ENCODE measurements at places on chromosomes 13 and 19.
A peak's percentile ranks its signal among the peaks of the same experiment; 100 is the strongest.

DNA sequence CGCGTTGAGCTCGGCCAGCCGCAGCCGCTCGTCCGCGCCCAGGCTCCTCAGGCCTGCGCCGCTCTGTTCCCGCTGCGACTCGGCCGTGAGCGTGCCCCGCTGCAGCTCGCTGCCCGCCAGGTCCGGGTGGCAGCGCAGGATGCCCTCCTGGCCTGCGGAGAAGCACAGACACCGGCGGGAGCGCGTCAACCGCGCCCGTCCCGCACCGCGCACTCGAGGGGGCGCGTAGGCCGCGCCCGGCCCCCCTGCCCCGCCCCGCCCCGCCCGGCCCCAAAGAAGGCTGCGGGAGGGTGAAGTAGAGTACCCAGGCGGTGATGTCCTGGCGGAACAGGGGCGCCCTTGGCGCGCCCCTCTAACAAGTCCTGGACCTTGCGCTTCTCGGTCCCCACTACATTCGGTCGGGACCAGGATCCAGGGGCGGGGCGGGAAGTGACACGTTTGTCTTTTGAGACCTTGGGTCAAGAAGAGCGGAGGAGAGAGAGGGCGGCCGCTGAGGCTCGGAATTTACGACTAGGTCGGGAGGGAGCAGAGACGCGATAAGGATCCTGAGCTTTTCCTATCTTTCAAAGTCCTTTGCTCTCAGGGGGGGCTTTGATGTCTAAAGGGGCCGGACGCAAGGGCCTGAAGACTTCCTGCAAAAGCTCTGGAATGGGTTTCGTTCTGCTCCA lies 9.3 kb upstream of the CDX2 start:
- no peak for DNase-seq

GRCh38 chr19:57382806-57383488 lies 6.7 kb upstream of the ZNF548 start:
- DNase-seq, result no peak

DNA sequence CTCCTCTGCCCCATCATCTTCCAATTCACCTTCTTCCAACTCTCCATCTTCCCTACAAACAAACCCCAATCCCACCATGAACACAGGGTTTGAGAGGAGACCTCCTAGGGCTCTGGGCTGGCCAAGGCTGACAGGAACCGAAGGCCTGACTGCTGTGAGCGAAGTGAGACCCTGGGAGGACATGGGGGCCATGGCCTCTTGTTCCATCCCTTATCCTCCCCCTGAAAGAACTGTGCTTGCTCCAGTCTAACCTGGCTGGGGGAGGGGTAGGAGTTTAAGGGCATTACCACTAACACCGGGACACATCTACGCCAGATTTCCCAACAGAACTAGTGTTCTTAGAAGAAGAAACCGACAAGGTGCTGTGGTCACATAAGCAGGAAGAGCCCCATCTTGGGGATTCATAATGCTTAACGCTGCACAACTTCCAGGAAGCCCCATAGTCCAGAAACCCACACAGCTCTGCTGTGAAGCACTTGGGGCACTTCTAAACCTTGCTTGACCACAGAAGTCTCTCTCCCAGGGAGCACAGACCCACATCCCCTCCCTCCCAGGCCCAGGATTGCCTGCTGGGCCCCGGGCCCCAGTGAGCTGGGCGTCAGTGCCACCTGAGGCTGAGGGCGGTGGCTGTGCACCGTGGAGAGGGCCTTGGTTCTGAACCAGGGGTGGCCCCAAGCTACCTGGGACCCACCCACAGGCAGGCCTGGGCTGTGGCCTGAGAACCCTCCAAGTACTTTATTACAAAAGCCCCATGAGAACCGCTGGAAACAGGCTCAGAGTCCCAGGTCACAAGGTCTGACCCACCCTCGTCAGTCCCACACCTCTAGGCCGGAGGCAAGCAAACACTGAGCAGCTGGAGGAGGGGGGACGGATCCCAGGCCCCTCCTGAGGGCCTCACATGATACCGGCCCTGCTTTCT lies 18.8 kb downstream of the ZC3H4 start:
- no peak for DNase-seq

GRCh38 chr13:39538816-39539790 lies 63.9 kb downstream of the LHFPL6 start:
- DNase-seq, result peak; percentile 48

- DNase-seq, result no peak
Observed at GRCh38 chr19:30074096-30074495, 132.1 kb downstream of the URI1 start.

GRCh38 chr13:38686577-38687245 lies at the start of gene FREM2:
Gene FREM2 (plus strand): TSS chr13:38687077. CDS start chr13:38687345, 268 bp downstream.
- DNase-seq, result no peak

GRCh38 chr13:109869312-109870237 lies 83.2 kb upstream of the IRS2 start:
- DNase-seq, result peak; percentile 52

DNA sequence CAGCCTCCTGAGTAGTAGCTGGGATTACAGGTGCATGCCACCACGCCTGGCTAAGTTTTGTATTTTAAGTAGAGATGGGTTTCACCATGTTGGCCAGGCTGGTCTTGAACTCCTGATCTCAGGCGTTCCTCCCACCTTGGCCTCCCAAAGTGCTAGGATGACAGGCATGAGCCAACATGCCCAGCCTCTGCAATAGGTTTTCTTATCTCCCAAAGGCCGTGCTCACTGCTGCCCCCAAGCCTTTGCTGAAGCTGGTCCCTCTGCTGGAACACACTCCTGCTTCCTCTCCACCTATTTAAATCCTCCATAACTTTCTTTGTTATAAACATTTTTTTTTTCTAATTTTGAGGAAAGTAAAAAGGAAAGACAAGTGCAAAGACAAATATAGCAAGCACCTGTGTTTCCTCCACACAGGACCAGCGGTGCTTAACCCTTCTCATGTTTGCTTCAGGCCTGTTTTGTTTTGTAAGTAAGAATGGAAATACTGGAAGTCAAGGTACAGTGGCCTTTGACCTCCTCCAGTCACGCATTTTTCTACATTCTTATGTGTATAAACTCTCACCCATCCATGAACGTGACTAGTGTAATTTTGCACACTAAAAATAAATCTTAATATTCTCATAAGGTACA lies 14.5 kb upstream of the TNFAIP8L1 start:
- DNase-seq, result no peak

GRCh38 chr13:40966298-40966697 lies 52.8 kb downstream of the ELF1 start:
- DNase-seq, result no peak

GRCh38 chr13:44111701-44112100 lies 232.0 kb downstream of the LACC1 start:
- no peak for DNase-seq

GRCh38 chr13:73040484-73040883 lies 18.3 kb upstream of the KLF5 start:
- no peak for DNase-seq

DNA sequence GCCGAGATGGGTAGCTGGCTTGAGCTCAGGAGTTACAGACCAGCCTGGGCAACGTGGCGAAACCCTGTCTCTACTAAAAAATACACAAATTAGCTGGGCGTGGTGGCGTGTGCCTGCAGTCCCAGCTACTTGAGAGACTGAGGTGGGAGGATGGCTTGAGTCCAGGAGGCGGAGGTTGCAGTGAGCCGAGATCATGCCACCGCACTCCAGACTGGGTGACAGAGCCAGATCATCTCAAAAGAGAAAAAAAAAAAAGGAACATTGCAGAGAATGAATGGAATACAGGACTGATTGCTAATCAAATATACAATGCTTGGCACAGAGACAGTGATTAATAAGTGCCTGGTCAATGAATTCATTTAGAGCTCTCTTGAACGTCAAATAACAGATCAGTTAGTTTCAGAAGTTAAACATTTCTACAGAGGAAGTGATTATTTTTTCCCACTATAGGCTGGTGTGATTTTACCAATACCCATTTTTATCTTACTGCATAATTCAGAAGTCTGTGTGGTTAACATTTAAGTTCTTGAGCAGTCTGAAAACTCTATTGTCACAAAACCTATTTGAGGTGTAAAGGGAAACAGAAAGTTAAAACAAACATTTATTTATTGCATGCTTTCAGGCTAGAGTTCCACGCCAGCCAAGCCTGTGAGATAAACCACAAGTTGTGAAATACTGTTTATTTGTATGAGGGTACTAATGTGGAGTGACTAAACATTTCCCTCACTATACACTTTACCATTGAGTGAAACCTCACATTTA lies 7.7 kb upstream of the TBC1D4 start:
- DNase-seq, result no peak

DNA sequence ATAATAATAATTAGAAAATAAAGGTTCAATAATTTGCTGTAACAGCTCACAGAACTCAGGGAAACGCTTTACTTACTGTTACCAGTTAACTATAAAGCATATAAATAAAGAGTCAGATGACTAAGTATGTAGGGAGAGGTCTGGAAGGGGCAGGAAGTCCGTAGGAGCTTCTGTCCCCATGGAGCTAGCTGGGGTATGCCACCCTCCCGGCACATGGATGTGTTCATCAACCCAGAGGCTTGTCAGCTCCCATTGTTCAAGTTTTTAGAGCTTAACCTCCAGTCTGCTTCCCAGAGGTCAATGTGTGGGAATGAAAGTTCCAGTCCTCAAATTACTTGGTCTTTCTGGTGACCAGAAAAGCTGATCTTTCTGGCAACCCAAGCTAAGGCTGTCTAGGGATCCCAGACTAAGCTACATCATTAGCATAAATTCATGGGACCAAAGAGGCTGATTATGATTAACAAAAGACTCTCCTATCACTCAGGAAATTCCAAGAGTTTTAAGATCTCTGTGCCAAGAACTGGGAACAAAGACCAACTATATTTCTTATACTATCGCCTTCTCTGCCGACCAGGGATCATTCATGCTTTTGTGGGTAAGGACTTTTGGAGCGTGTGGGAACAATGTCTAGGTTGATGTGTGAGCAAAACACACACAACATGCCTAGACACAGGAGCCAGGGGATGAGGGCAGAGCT lies 31.7 kb upstream of the ZNF507 start:
- DNase-seq, result no peak

- no peak for DNase-seq
Observed at GRCh38 chr13:112333756-112334543, 42.2 kb upstream of the SPACA7 start.

DNA sequence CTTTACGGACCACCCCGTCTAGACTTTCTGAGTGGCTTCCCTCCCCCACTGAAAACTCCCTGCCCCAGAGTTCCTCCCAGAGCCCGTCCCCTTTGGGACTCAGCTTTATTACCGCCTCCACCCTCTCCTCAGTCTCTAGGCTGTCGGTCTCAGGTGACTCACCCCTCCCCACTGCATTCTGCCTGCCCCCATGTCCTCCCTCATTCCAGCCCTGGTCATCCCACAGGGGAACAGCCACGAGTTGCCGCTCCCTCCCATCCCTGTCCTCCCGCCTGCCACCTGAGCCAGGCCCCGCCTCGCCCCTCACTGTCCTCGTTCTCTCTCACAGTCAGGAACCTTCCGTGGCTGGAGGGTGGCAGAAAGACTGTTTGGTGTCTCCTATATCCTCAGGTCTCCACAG lies 57.3 kb downstream of the SMARCA4 start:
- DNase-seq, result no peak

GRCh38 chr19:46491975-46492682 lies 3.5 kb downstream of the PNMA8B start:
- no peak for DNase-seq

DNA sequence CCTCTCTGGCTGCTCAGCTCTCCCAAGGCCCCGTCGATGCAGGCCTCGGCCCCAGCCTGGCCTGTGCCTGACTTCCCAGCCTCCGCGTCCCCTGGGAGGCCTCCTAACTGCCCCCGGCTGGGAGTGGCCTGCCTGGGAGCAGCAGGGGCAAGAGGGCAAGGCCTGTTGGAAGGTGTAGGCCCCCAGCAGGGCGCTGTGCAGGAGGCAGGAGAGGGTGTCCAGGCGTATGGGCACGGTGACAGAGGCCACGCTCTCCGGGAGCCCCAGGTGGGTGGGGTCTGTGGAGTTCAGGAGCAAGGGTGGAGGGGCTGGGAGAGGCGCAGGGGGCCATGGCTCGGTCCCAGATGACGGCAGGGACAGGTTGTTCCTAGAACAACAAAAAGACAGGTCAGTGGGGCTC lies 1.2 kb downstream of the C19orf84 start:
- DNase-seq, result no peak

DNA sequence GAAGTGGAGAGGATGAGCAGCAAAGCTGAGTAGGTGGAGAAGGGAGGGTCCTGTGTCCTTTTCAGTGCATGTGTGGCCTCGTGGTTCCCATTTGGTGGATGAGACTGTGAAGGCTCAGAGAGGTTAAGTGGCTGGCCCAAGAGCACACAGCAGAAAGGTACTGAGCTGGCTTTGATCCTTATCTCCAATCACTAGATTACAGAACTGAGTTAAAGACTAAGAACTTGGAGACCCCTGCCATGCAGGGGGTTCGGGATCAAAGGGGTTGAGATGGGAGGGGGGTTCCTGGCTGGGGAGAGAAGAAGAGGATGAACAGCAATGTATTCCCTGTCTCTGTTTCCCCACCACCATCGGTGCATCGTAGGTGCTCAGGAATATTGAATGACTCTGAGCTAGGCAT lies 11.8 kb downstream of the CELF5 start:
- DNase-seq, result no peak

GRCh38 chr19:43620061-43621001 lies 902 bp upstream of the ZNF428 start:
- DNase-seq, result no peak

DNA sequence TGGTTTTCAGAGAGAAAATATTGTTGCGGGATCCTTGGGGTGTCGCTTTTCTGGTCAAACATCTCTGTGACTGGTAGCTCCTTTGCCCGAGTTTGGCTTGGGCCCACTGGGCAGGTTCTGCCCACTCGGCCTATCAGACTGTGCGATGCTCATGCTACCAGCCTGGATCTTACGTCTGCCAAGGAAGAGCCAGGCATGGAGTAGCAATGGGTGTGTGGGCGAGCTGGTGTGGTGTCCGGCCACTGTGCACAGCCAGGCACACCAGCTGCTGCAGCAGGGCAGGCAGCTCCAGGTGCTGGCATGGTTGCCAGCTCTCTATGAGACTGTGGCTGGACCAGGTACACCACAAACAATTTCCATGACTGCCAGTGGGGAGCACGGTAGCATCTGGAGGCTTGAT lies 1351.8 kb upstream of the PCDH20 start:
- DNase-seq, result no peak

- DNase-seq, result no peak
Observed at GRCh38 chr19:662207-662961, 630 bp downstream of the RNF126 start.

GRCh38 chr19:34256835-34257558 lies 2.6 kb downstream of the GARRE1 start:
- DNase-seq, result no peak

DNA sequence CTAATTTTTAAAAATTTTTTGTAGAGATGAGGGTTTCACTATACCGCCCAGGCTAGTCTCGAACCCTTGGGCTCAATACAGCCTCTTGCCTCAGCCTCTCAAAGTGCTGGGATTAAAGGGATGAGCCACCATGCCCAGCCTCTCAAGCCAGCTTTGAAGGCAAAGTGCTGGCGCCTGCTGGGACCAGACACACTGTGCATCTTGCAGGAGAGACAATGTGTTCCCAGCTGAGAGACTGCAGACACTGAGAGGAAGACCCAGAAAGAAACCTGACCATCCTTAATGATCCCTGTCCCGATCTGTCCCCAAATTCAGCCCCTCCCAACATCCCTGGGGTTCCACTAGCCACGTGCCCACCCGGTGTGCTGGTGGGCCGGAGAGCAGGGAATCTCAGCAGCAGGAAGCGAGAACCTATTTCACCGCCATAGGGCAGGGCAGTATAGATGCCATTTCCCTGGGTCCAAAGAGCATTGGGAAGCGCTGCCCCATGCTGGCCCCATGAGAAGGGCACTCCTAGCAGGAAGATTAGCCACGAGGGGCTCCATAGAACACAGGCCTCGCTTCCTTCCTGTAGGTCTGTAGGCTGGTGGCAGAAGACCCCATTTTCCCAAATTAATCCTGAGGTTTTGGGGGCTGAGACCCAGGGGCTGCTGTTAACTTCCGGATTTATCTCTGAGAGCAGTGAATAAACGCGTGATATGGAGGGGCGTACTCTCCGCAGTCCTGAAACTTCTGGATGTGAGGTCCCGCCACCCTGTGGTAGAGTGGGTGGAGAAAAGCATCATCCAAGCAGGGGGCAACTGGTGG lies 968 bp downstream of the RAVER1 start:
- DNase-seq, result no peak

Data from HFF-Myc (cell line).